ENCODE measurements at places on chromosomes 5 and 9. TPM values are rescaled to one million over a fixed set of nuclear protein-coding genes. Genes with fewer than 3 reads are reported as not detected.

ATOX1 gene
- 96.8 TPM for total RNA-seq

CCDC171 gene
- total RNA-seq, result 3.8 TPM

DNA sequence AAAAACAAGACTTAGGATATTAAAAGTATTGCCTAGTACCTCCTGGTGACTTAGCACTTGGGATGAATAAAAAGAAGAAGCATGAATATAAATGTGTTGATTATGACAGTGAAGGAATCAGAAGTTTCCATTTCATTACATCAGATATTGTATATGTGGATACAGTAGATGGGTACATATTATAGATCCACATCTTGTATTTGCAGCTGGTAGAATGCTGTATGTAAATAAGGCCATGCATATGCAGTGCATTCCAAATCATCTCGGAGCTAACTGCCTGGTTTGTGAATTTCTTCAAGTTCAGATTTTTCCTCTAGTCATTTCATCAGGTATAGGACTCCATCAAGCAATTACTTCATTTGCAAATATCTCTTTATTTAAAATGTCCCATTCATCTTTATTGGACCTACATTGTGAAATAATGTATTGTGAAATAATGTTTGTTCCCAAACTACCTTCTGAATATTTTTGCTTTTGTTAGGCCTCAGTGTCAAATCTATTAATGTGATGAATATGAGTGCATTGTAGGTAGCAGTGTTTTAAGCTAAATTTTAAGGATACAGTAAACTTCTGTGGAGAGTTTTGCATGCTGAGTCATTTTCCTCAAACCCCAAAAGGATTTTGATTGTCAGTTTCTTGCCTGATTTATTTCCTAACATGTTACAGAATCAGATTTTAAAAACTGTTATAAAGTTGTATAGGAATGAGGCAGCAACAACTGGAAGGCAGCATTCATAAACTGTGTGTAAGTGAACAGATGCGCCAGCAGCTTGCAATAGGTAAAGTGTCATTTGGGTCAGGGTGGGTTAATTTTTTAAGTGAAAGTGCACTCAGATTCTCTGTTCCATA, 370.8 kb upstream of the RIOK2 start:
- no peak for DNase-seq

DNA sequence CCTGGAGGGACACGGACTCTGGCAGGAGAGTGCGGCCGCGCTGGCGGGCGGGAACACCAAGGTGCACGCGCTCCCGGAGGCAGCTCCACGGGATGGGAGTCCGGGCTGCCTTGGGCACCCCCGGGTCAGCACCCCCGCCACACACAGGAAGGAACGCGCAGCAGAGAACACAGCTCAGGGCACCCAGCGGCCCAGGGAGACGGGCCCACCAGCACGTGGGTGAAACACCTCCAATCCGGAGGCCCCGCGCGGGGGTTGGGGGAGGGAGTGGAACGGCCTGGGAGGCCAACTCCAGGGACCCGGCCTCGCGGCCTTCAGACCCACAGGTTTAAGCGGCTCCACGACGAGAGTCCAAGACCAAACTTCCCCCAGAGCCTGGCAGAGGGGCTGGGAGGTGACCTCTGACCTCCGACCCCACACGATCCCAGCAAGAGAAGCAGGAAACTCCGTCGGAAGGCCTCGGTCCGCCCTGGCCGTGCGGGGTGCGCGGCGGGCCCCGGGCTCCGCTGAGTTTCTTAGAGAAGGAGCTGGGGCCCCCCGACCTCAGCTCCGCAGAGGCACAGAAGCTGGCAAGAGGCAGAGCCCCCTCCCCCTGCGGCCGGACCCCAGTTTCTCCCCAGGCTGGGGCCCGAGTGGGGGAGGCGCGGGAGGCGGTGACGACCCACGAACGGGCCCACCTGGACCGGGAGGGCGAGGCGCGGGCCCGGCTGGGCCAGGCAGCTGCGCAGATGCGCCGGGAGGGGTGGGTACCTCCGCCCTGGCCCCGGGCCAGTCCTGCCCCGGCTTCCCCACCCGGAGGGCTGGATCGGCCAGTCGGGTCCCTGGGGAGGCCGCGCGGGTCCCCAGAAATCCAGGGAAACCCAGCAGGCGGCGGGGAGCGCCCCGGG, 851 bp downstream of the NACC2 start:
- peak; percentile 35 for DNase-seq

DNA sequence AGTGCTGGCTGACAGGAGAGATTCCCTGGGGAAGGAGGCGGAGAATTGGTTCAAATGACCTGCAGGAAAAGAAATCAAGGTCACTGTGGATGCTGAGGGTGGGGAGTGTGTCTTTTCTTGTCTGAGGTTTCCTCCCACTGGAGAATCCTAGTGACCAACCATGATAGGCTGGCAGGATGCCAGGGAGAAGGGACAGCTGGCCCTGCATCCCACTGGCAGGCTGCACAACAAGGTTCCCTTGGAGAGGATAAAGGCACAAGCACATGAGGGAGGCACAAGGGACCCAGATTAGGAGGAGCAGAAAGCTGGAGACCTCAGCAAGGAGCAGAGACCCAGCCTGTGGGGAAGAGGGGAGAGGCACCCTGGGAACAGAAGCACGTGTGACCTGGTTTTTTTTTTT, 11.4 kb upstream of the ZDHHC12 start:
- peak; percentile 7 for DNase-seq

- no peak for DNase-seq
These were observed 56.7 kb downstream of the ARHGAP26 start for GRCh38 chr5:142826741-142827492.
